Stimulated activated CD8-positive, alpha-beta memory T cell treated with anti-CD3 and anti-CD28 coated beads, Interleukin-15, amount 100 ng/mL, for 24 hours (primary cell): ENCODE measurements at places on chromosomes 6 and 20.

GRCh38 chr6:26198722-26199056 lies 111.5 kb downstream of the HFE start:
- no peak for DNase-seq

- peak; percentile 35 for DNase-seq
These were observed 474 bp downstream of the CEBPB start for GRCh38 chr20:50191065-50191543.

GRCh38 chr6:15546591-15546990 lies 116.2 kb downstream of the DTNBP1 start:
- no peak for DNase-seq

GRCh38 chr20:2139250-2139649 lies 37.6 kb downstream of the STK35 start:
- no peak for DNase-seq

DNA sequence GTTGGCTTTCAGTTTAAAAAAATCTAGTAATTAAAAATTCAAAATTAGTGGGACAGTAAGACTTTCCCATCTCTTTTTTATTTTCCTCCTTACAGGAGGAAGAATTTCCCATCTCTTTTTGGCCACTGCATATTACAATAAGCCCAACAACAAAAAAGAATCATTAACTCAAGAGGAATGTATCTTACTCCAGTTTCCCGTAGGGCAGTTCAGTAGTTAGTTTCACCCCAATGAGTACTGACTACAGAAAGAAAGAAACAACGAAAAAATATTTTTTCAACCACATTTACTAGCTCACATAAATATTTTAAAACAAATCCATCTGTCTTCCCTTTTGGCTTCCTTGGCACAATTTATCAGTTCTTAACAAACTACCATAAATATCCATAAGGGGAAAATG lies 14.9 kb upstream of the BLOC1S5 start:
- no peak for DNase-seq

DNA sequence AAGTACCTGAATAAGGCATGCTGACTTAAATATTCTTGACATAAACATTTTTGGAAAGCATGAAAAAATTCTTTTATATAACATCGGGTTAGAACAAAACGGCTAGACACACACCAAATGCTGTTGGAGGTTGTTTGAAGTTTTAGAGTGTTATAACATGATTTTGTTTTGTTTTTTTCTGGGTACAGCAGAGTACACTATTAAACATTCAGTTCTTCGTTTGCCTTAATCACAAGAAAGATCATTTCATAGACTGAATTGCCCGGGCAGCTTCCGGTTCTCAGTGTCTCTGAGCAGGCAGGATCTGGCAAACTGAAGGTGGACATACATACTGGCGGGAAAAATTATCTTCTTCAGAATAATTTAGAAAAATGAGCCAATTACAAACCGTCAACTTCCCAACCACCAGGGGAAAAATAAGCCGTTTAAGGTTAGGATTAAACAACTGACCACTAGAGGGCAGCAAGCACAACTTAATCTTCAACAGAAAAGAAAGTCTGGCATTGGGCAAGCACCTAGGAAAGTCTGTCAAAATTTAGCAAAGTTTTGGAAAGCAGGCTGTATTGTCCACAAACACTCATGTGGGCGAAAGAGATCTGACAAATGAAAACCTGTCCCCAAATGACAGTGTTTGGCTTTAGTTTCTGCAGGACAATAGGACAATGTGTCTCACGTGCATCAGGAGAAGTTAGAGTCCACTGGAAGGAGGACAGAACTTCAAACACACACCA lies 15.0 kb downstream of the ZNF217 start:
- DNase-seq = no peak

DNA sequence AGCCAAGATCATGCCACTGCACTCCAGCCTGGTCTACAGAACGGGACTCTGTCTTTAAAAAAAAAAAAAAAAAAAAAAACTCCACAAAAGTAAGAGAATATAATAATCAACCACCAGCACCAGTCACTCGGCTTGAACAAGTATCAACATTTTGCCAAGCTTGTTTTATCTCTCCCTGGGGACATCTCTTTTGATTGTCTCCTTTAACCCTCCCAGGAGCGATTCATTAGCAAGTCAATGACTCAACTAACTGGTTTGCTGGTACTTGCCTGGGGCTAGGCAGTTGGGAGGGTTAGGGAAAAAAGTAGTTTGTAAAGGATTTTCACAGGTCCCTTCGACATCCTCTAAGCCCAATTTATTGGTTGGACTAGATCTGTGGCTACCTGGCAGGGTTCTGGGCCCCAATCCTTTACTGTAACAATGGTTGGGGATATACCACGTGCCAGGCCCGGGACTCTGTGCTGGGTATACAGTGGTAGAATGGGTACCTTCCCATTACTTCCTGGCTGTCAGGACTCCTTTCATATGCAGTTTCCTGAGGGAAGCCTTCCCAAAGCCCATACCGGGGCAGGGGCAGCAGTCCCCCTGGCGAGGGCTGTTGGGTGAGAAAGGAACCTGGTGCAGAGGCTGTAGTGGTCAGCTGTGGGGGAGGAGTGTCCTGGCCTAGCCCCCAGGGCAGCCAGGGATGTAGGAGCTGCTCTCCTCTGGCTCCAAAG lies 12.2 kb downstream of the TGIF2 start:
- no peak for DNase-seq

DNA sequence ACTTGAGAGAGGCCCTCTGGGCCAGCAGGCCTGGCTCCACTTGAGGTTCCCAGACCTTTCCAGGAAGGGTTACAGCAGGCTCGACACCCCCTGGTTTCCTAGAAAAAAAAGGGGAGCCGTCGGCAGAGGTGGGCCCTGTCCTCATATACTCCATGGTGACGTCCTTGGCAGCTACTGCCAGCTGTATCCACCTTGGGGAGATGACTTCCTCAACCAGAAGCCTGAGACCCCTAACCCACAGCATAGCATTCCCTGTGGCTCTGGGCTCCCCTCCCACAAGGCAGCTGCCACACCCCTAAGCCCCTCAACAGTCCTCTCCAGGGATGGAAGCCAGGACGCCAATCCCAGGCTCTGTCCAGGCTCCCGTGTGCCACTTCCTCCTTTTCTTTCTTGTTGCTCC lies 294.8 kb downstream of the CDC5L start:
- no peak for DNase-seq

DNA sequence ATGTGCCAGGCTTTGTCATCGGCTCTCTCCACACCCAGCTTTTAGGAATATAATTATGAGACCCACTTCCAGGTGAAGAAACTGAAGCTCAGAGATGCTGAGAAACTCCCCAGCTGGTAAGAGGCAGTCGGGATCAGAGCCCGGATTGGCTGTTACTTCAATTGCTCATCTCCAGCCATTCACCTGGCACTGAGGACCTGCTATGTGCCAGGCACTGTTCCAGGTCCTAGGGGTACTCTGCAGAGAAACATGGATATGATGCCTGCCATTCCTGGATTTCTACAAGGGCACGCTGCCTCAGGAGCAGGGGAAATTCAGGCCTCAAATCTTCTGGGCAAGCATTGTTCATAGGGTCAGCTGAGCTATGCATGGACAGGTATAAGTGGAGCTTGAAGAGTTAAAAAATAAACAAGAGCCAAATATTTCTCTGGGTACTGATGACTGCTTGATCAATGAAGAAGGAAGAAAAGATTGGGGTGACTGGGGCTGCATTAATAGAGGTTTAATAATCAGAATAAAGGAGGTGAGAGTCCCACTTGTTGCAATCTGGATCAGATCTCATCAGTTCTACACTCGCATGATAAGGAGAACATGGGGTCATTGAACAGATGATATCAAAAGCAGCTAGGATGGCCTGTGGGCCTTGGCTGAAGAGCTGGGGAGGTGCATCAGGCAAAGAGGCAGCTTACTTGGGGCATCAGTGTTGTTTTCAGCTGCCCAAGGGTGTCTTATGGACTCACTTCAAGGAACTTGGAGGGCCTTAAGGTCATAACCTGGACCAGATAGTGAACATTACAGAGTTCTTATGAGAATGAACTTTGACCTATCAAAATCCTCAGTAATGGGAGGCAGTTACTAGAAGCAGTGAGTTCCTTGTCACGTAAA lies 80.9 kb upstream of the TOX2 start:
- no peak for DNase-seq

DNA sequence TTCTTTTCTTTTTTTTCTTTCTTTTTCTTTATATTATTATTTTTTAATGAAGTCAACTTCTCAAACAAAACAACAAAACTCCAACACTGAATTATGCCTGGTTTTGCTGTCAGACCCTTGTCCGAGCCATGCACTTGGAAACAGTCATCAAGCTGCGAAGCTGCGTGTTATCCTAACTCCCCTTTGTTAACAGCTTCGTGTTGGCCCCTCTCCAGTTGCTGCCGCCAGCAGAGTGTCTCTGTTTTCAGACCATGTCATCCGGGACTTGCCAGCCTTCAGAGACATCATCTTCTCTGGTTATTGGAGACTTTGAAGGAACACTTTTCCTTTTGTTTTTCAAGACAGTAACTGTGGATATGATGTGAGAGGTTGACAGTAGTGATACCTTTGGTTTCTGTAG lies 83.1 kb downstream of the TRMT11 start:
- no peak for DNase-seq

GRCh38 chr6:108501559-108501958 lies 59.2 kb upstream of the FOXO3 start:
- DNase-seq = no peak

DNA sequence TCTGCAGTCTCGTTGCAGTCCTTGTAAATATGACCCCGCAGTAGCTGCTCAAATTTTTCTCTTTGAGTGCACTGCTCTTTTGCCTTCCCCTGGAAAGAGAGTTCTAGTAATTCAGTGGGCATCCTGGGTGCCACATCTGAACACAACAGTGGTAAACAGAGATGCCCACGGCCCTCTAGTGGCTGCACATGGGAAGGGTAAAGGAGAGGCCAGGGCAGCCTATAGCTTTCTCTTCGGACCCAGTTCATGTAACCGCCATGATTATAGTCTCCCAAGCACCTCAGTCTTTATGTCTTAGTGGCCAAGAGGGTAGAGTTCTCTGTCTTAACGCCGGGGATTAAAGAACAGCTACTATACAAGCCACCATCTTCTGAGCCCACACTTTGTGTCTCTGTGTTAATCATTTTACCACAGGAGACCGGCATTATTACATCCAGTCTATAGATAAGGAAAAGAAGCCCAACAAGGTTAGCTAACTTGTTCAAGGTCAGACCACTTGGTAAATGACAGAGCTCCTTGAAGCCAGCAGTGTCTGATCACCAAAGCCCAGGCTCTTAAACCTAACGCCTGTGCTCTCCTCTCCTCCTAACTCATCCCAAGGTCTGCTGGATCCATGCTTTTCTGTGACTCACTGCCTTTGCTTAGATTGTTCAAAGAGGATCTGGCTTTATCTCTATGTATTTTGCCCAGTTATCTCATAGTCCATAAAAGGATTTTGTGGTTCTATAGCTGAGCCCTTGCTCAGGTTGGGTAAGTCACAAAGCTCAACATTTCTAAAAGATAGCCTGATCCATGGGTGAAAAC lies 81.8 kb downstream of the ISM1 start:
- no peak for DNase-seq

GRCh38 chr6:136822046-136822375 lies 381 bp upstream of the PEX7 start:
- no peak for DNase-seq

GRCh38 chr6:81465859-81466258 lies 286.6 kb downstream of the TENT5A start:
- no peak for DNase-seq

DNA sequence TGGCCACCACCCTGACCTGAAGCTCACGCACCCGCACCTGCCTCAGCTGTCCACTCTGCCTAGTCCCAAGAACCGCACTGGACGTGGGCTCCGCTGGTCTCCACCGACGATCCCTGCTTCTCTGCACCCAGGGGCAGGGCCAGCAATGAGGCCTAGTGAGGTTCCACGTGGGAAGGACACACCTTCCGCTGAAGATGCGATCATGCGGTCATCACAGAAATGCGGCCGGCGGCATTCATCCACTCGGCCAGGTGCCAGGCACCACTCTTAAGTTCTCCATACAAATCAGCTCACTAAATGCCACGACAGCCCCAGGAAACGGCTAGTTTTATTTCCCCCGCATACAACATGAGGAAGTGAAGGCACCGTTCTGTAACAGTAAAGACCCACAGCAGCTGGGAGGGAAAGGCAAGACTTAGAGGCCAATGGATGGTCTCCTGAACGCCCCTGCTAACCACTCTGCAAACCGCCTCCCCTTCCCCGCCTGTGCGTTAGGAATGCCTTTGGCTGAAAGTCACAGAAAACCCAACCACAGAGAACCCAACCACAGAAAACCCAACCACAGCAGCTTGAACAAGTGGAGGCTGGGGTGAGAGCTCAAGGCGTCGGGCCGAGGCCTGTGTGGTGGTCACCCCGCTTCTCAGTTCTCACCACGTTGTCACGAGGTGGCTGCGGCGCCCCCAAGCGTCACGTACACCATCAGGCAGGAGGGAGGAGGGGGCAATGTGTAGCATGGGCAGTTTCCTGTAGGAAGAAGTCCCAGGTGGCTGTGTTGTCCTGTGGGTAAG lies 204.4 kb downstream of the TAF4 start:
- DNase-seq = no peak

DNA sequence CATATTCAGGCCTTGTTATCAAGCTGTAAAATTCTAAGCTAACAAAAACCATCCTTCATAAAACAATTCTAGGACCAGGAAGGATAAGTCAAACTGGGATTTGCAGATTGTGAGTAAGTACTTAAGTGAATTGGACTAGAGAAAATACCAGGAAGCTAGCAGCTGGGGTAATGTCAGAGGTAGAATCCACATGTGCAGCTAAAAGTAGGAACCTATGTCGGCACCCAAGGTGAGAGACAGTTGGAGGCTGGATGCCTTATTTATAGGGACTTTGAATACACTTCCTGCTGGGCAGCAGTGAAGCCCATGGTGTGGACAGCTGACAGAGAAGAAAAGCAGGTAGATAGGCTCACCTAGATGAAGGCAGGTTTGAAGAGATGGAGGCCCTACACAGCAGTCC lies 127.3 kb downstream of the FLRT3 start:
- no peak for DNase-seq

- DNase-seq = no peak
These were observed 658.8 kb downstream of the PTPRT start for GRCh38 chr20:42530855-42531448.

DNA sequence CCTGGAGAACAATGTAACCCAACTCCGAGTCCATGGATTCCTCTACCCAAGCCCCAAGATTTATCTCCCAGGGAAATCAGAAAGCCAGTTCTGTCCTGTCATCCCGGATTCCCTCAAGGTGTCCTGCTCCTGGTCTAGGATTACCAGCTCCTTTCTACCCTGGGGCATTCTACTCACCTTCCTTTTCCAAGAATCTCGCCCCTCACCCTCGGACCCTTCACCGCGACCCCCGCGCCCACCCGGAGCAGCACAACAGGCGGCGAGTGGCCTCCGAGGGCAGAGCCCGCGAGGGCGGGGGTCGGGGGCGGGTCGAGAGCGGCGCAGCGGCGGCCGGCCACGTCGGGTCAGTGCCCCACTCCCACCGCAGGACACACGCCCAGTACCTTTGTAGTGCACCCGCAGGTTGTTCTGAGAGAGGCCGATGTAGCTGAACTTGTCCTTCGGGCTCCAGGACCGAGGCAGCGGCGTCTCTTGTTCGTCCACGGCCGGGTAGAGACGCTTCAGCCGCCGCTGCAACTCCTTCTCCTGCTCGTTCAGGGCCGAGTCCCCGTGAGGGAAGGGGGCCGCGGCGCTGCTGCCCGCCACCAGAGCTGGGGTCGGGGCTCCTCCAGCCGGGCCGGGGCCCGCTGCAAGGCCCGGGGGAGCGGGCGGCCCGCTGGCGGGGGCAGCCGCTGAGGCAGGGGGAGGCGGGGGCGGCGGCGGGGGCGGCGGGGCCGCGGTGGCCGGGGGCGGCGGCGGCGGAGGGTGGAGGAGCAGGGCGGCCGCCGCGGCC lies 897 bp downstream of the RANBP9 start:
- no peak for DNase-seq
